Stimulated activated CD4-positive, alpha-beta T cell treated with anti-CD3 and anti-CD28 coated beads, Interleukin-1b, Interleukin-23, amount 100 ng/mL, for 1 hour (primary cell): ENCODE measurements at places on chromosomes 2 and 18.

GRCh38 chr2:176118601-176119339 lies 2.2 kb downstream of the HOXD10 start:
- no peak for DNase-seq

DNA sequence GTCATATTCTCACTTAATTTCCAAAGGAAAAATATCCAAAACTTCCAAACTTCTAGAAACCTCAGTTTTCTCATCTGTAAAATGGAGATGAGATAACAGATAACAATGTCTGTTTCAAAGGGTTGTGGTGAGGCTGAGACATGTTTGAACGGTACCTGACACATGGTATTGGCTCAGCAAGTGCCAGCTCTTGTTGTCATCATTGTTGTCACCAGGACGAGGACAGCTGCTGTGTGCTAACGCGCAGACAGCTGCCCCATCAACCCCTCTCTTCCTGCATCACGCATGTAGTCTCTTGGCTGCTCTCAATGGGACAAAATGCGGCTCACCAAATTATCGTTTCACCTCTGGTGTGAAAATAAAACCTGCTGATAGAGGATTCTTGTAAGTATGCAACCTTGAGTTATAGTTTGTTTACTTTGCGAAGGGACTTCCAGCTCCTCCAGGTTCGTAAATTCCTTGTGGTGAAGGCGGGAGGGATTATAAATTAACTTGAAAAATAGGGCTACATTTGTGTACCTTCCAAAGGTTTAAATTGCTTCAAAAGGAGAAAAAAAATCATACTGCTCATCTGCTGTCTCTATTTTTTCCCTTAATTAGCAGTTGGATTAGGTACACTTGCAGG lies 605.4 kb downstream of the BCL11A start:
- no peak for DNase-seq

GRCh38 chr2:205193836-205194228 lies 488.5 kb upstream of the NRP2 start:
- no peak for DNase-seq

- DNase-seq: peak; percentile 62
Observed at GRCh38 chr2:174748948-174749347, 15.3 kb downstream of the CHRNA1 start.

DNA sequence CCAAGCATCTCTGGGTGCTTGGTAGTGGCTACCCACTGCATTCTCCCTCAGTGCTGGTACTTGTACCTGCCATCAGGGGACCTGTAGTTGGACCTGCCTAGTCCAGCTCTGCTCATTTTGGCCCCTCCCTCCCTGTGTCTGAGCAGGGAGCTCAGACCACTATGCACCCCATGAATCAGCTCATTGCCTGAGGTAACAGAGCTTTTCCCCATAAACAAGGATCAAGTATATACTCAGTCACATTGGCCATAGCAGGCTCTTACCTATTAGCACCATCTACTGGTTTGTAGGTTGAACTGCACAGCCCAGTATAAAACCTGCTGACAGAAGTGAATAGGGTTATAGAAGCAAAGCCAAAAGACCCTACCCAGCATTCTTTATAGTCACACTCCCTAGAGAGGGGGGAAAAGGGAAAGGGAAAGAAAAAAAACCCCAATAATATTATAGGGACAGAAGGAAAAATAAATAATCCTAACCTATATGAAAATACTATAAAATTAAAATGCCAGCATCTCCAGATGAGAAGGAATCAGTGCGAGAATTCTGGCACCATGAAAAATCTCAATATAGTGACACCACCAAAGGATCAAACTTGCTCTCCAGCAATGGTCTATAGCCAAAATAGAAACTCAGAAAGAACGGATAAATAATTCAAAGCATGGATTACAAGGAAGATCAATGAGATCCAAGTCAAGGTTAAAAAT lies 6.9 kb upstream of the FLACC1 start:
- no peak for DNase-seq

DNA sequence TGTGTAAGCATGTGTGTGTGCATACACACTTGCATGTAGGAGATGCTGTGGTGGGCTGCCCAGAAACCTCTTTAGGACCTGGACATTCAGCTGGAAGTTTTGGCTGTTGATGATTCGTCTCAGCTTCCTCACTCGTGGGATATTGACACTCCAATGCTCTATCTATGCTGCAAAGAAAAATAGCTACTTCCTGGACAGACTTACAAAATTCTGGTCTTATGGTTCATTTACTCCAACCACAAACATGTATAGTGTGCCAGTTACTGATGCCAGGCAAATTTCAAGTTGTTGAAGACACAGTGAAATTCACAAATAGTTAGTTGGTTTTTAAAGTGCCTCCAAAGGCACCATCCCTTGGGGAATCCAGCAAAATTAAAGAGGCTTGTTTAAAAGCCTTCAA lies 882.6 kb downstream of the CPS1 start:
- no peak for DNase-seq

DNA sequence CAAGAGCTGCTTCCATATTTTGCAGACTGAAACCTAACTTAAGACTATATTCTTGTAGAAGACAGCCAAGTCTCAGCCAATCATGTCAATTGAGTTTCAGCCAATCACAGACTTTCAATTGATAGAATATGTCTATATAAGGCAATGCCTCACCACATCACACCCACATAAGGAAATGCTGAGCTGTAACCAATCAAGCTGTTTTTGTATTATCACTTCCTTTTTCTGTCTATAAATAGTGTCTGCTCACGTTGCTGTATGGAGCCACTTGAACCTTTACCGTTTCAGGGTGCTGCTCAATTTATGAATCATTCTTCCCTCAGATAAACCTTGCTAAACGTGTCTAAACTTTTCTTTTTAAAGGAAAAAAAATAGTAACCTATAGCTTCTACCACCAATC lies 1554.4 kb upstream of the LRRTM1 start:
- no peak for DNase-seq

GRCh38 chr2:9919512-9919911 lies 32.0 kb upstream of the GRHL1 start:
- DNase-seq: no peak

DNA sequence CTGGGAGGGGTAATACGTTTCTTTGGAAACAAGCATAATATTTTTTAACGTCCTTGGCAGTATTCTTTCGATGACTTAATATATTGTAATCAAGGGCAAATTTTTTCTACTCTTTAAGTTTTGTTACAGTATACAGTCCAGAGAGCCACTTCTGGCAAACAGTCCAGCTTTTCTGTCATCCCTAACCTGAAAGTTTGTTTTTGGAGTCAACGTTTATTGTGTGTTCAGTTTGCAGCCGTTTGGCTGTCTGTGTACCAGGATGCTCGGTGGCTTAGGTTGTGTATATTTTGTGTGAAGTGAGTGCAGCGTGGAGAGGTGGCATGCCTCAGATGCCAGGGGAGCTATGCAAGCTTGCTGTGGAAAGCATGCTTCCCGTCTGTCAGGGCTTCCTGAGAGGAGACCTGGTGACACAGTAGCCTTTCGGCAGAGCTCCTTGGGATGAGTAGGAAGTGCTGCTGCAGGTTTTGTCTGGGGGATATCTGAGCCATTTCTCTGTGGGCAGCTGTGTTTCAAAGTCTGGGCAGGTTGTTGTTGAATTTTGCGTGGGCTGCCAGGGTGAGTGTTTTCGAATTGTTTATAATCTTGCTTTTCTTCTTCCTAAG lies 14.7 kb downstream of the MAP3K20 start:
- no peak for DNase-seq

- DNase-seq: no peak
Observed at GRCh38 chr18:38909972-38910371, 1344.4 kb upstream of the CELF4 start.

- no peak for DNase-seq
Observed at GRCh38 chr2:7281231-7282201, 364.3 kb downstream of the RNF144A start.

DNA sequence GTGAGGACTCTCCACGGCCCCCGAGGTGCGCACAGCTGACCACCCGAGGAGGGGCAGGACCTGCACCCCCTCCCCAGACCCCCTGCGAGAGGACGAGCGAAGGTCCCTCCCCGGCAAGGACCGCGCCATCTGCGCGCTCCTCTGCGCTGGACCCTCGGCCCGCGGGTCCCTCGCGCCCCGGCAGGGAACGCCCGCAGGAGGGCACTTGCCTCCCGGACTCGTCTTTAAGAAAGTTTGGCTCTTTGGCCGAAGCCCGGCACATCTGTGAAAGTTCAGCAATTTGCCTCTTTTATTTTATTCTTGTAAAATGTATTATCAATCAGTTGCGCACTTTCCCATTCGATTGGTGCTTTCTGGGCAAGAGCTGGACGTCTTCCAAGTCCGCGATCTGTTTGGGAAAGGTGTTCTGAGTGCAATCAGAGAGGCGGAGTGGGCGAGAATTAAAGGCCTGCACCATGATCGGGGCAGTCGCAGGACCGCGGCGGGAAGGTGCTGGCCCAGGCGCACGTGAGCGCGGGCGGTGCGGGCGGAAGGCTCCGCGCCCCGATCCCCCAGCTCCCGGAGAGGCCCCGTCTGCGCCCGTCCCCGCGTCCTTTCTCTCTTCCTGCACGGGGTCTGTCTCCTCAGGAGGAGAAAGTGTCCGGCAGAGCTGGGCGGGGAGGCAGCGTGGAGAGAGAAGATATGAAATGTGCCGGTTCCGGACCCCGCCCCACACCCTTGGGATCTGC lies 1.6 kb upstream of the ALKAL2 start:
- no peak for DNase-seq

- DNase-seq: no peak
Observed at GRCh38 chr2:43074052-43074451, 152.4 kb downstream of the ZFP36L2 start.

GRCh38 chr2:156190517-156190916 lies 142.0 kb downstream of the NR4A2 start:
- DNase-seq: no peak

- no peak for DNase-seq
Observed at GRCh38 chr18:22513721-22514481, 96.2 kb upstream of the CTAGE1 start.

DNA sequence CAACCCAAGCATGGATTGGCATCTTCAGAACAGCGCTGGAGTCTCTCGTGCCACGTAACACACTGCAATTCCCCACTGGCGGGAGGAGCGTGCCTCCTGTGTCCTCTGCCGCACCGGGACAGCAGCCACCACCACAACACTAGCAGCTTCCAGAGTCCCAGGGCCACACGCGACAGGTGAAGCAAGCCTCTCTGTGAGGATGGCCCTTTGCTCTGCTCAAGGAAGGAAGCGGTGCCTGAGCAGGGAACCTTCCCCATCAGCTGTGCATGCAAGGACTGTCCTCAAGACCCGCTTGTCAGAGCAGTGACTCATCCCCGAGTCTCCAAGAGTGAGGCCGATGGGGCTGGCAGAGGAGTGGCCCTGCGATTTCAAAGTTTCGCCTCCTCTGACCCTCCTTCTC lies 44.0 kb downstream of the TTC32 start:
- DNase-seq: no peak

DNA sequence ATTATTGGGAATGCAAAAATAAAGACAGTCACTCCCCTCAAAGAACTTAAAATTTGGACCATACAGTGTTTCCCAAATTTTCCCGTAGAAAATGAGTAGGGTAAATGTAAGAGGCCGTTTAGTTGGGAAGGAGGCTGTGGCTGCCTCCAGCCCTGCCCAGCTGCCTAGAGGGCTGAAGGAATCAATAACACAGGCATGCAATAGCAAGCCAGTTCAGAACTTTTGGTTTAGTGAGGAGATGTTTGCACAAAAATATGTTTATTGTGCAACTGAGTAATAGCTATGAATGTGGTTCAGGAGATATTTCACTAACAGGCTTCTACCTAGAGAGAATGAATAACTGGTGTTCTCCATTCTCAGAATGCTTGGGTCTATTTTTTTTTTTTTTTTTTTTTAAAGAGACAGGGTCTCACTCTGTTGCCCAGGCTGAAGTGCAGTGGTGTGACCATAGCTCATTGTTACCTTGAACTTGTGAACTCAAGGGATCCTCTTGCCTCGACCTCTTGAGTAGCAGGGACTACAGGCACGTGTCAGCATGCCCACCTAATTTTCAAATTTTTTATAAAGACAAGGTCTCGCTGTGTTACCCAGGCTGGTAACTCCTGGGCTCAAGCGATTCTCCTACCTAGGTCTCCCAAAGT lies 23.6 kb downstream of the UGP2 start:
- DNase-seq: no peak

GRCh38 chr2:234459401-234460009 lies 37.4 kb downstream of the ARL4C start:
- DNase-seq: no peak

- peak; percentile 16 for DNase-seq
Observed at GRCh38 chr18:21110713-21111345, 784 bp downstream of the ROCK1 start.

DNA sequence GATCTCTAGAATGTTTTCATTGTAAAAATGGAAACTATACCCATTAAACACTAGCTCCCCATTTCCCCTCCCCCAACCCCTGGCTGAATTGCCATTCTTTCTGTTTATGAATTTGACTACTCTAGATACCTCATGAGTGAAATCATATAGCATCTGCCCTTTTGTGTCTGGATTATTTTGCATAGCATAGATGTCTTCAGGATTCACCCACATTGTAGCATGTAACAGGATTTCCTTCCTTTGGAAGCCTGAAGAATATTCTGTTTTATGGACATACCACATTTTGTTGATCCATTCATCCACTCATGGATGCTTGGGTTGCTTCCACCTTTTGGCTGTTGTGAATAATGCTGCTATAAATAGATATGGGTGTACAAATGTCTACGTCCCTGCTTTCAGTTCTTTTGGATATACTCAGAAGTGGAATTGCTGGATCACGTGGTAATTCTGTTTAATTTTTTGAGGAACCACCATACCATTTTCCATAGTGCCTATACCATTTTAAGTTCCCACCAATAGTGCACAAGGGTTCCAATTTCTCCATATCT lies 7.7 kb upstream of the ASB1 start:
- no peak for DNase-seq

GRCh38 chr2:42045352-42045751 lies 2.5 kb upstream of the PKDCC start:
- no peak for DNase-seq

GRCh38 chr2:240410004-240410403 lies 25.5 kb upstream of the GPC1 start:
- no peak for DNase-seq

DNA sequence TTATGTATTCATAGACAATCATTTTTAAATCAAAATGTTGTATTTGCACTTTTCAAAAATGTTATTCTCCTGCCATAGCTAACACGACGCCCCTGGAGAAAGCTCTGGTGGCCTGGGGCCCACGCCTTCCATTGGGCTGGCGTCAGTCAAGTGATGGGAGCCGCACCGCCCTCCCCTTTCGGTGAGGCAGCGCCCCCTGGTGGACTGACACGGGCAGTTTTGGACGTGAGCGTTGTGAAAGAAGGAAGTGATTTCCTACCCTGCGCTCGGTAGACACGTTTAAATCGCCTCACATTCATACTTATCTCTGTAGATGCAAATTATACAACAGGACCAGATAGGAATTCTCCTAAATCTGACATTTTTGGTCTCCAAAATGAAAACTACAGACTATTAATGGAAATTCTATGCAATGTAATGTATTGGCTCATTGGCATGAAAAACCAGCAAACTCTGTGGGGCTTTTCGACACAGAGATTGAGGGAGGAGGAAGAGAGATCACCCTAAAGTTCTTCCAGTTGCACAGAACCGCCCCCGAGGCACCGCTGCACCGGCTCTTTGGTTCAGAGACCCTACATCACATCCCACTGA lies 326.2 kb upstream of the SOX11 start:
- DNase-seq: no peak
